ENCODE measurements at places on chromosomes 2 and 18.
A peak's percentile ranks its signal among the peaks of the same experiment; 100 is the strongest.

GRCh38 chr18:75244351-75245313 is 34.0 kb downstream of the TSHZ1 start:
- DNase-seq = peak; percentile 21

GRCh38 chr2:234967870-234968208 is 16.0 kb downstream of the SH3BP4 start:
- DNase-seq = no peak

DNA sequence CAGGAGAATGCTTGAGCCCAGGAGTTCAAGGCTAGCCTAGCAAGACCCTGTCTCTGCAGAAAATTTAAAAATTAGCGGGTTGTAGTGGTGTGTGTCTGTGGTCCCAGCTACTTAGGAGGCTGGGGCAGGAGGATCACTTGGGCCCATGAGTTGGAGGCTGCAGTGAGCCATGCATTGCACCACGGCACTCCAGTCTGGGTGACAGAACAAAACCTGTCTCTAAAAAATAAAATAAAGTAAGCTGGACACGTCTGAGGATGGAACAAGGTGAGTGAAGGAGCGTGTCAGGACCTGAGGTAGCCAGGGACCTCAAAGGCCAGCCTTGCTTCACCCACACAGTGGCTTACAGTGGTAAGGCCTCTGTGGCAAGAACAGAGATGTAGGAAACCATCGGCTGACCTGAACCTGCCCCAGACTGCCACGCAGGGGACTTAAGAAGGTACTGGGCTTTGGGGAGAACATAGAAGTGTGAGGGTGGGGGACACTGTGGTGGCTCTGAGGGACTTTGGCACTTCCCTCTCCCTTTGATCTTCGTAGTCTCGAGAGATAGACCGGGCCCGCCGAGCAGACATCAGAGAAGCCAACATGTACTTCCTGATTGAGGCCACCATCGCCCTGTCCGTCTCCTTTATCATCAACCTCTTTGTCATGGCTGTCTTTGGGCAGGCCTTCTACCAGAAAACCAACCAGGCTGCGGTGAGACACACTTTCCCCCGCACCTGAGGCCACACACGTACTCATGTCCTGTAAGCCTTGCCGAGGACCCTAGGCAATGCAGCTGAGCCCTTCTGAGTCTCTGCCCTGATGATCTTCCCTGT is 7.5 kb downstream of the SLC11A1 start:
- DNase-seq = no peak

DNA sequence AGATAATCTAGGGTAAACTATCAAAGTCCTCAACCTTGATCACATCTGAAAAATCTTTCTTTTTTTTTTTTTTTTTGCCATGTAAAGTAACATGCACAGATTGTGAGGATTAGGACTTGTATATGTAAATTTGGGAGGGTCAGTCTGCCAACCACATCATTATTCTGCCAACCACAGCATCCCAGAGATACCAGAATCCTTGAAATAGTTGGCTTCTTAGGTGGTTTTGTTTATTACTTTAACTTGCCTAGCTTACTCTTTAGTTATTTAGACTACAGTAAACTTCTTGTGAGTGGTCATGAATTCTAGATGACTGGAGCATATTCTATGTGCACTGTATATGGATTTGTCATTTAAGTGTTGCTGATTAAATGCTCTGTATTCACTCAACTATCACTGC is 242.1 kb upstream of the RBMS1 start:
- no peak for DNase-seq

All from fibroblast of skin of right biceps (primary cell).